ENCODE measurements at places on chromosomes 3 and 15.

DNA sequence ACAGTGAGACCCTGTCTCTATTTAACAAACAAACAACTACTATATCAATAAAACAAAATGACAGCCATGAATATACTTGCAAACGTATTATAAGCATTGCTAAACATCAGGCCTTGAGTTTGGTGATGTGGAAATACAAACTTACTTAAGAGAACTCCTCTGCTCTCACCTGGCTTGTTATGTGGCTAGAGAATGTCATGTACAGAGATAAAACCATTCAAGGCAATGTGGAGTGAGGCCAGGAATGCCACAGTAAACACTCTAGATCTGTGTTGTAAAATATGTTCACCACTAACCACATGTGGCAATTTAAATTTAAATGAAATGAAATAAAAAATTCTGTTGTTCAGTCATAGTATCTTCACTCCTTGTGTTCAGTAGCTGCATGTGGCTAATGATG lies 22.7 kb upstream of the RARB start:
- no peak for DNase-seq

GRCh38 chr15:68201879-68202261 lies 3.3 kb downstream of the CALML4 start:
- no peak for DNase-seq

- no peak for DNase-seq
These were observed 120.2 kb downstream of the OXSM start for GRCh38 chr3:25910105-25910504.

GRCh38 chr15:94305133-94305532 lies 73.8 kb downstream of the MCTP2 start:
- no peak for DNase-seq

GRCh38 chr3:58013973-58014649 lies 5.9 kb downstream of the FLNB start:
- no peak for DNase-seq

DNA sequence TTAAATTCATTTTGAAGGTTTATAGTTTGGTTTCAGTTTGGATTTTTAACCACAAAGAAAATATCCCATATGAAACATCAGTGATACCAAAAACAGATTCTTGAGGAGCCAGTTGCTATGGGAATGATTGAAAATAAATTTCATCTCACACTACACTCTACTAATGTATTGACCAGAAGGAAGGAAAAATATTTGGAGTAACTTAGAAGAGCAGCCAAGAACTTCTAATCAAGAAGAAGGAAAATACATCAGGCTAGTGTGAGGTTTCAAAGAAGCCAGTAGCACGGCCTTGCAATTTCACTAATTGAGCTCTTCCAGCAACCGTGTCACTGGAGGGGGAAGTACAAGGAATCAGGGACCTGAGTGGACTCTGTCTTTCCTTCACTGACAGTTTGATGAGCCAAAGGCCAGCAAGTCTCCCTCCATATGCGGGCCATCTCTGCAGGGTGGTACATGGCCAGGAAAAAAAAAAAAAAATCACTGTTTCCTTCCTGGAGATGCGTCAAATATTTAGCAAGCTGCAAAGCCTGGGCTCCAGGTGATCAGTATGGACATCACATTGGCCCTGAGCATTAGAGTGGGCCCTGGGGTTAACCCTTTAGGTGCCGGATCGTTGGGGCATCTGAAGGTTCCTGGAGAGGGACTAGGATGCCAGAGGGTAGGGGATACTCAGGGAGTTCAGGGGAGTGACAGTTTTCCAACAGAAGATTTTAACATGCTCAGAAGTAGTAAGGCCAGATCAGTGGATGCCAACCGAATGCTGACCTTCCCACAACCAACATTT lies 37.1 kb downstream of the SLC12A8 start:
- no peak for DNase-seq

DNA sequence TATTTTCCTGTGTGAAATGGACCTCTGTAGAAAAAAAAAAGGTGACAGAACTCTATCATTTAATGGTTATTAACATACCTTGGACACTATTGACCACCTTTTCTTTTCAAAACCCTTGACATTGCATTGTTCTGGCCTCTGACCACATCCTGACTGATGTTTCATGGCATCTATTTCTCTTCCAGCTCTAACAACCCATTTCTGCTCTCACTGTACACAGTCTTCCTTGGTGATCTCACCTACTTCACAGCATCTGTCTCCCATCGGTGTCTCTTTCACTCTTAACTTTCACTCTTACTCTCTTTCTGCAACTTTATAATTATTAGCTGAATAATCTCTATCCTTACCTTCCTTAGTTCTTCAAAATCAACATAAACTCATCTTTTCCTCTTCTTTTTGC lies 217.4 kb upstream of the CD96 start:
- DNase-seq: no peak

DNA sequence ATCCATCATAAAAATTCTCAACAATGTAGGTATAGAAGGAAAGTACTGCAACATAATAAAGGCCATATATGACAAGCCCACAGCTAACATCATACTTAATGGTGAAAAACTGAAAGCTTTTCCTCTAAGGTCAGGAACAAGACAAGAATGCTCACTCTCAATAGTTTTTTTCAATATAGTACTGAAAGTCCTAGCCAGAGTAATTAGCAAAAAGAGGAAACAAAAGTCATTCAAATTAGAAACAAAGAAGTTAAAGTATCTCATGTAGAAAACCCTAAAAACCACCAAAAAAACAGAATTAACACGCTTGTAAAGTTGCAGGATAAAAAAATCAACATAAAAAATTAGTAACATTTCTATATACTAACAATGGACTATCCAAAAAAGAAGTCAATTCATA lies 61.8 kb downstream of the MYH15 start:
- DNase-seq: no peak

- no peak for DNase-seq
These were observed 2.2 kb upstream of the CD47 start for GRCh38 chr3:108093021-108093420.

GRCh38 chr3:148729476-148730055 lies 31.9 kb downstream of the AGTR1 start:
- no peak for DNase-seq

- no peak for DNase-seq
These were observed 65.7 kb downstream of the SYNM start for GRCh38 chr15:99170476-99171065.

DNA sequence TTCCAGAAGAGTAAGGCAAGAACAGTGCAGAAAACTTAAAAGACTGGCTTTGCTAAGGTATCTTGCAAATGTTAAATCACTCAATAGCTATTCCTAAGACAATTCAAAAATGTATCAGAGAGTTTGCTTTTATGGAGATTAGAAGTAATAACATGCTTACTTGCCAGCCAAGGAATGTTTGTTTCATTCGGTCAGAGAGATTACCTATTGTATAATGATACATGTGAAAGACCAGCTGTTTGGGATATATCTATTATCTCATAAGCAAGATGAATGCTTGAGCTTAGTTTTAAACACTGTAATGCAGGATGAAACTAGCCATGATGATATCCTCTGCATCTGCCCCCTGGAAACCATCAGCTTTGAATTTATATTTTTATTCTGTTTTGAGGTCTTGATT lies 70.7 kb downstream of the MAP2K5 start:
- DNase-seq: no peak

- no peak for DNase-seq
These were observed 79.1 kb upstream of the ABI3BP start for GRCh38 chr3:101072300-101072699.

DNA sequence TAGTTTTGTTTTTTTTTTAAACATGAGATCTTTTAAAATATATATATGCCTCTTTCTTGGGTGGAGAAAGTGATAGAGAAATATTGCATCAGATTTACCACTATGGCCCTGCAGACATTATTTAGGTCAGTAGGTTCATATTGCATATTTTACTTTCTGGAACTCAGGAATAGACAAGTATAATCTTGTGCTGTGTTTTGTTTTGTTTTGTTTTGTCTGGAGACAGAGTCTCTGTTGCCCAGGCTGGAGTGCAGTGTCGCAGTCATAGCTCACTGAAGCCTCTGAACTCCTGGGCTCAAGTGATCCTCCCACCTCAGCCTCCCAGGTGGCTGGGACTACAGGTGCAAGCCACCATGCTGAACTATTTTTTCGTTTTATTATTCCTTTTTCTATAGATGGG lies 21.5 kb upstream of the DUT start:
- no peak for DNase-seq

- no peak for DNase-seq
These were observed 5.9 kb downstream of the MESP2 start for GRCh38 chr15:89781891-89782618.

DNA sequence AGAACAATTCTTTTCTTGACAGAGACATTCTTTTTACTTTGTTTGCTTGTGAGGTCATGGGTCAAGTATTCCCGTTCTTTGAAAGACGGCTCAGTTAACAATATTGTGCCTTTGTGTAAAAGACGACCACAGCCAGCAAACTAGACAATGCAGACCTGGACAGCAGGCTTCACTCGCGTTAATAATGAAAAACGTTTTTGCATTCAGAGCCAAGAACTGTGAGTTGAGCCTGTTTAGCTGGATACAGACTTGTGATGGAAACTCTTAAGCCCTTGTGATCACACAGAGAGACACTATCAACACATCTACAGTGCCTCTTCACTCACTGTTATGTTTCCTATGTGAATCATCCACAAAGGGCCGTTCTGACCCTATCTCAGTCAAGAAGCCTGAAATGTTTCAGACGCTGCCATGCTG lies 37.3 kb upstream of the CMTM7 start:
- no peak for DNase-seq

DNA sequence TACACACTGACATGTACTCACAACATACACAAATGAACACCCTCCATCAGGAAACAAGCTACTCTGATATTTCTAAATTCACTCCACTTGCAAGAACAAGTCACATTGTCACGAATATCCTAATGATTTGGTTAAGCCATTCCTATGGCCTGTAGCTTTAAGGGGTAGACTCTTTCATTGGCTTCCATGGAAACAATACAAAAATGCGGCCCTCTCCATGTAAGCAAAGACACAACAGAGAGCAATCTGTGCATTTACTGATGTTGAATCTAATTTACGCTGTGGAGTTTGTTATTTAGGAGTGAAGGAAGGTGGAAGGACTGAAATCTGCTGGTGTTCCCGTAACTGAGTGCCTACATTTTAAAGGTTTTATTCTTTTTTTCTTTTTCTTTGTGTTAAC lies 114.5 kb downstream of the FMN1 start:
- DNase-seq: no peak

- no peak for DNase-seq
These were observed 165.4 kb downstream of the CTNNB1 start for GRCh38 chr3:41364736-41365135.

DNA sequence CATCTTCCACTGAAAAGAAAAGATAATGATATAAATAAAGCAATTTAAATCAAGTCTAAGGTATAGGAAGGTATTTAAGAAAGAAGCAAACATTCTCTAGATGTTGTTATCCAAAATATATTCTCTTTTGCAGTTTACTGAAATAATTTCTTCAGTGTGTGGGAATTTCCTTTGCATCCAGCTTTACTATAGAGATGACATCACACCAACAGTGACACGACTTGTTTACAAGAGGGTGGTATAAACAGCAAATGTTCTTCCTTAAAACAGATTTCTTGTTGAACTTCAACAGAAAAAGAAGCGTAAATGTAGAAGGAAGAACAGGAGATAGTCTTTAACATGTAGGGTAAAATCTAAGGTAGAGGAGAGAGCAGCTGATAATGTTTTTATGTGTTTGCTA lies 202.5 kb downstream of the ROBO2 start:
- DNase-seq: no peak

DNA sequence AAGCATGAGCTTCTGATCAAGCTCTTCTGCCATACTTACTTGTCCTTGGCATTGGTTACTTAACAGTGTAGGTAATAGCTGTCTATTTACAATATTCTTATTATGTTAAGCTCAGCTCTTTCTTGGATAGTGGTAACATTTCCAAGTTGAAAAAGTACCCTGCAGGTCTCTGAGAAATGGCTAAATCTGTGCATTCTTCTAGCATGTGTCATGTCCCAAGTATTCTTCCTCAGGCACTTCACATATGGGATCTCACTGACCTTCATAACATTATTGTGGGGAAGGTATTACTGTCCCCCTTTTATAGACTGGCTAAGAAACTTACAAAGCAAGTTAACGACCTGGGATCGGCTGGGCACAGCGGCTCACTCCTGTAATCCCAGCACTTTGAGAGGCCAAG lies 236.1 kb downstream of the RORA start:
- no peak for DNase-seq

- DNase-seq: no peak
These were observed 10.3 kb downstream of the PIK3CA start for GRCh38 chr3:179158336-179159039.

GRCh38 chr15:69154684-69155083 lies 5.8 kb upstream of the GLCE start:
- DNase-seq: no peak

- no peak for DNase-seq
These were observed 23.6 kb downstream of the VGLL4 start for GRCh38 chr3:11619946-11620652.

- no peak for DNase-seq
These were observed 39.8 kb downstream of the SMARCC1 start for GRCh38 chr3:47741925-47742324.

DNA sequence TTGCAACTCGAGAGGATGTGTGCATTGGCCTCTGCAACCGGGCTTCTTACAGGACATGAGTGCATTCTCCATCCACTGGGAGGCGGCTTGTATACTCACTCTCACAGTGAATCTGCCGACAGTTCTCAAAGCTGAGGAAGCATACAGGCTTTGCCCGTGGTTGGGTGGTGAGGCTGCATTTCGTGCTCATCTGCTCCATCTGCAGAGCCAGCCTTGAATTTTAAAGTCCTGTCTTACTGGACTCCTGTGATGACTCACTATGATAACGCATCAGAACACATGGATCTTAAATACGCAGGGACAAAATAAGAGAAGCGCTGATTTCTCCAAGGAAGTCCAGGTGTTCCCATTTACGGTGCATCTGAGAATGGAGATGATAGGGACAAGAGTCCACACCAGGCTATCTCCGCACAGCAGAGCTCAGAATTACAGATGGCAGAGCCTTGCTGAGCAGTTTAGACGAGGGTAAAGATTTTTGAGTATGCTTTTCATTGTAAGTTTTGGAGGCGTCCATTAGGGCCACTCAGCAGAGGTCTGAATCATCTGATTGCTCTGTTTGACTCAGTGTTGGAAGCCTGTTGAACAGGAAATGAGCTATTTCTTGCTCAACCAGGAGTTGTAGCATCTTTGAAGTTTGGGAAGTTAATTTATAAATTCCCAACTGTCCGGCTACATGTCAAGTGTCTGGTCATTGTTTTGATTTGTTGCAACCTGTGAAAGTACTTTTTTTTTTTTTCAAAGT lies 87.1 kb downstream of the GABRG3 start:
- DNase-seq: no peak

- DNase-seq: no peak
These were observed 17.1 kb downstream of the ISG20 start for GRCh38 chr15:88655800-88656488.

Measured in stimulated activated CD8-positive, alpha-beta memory T cell treated with anti-CD3 and anti-CD28 coated beads, Interleukin-7, amount 100 ng/mL, for 48 hours (primary cell).